SW480 (cell line): ENCODE measurements at places on chromosomes 12 and 14.
A peak's percentile ranks its signal among the peaks of the same experiment; 100 is the strongest.

DNA sequence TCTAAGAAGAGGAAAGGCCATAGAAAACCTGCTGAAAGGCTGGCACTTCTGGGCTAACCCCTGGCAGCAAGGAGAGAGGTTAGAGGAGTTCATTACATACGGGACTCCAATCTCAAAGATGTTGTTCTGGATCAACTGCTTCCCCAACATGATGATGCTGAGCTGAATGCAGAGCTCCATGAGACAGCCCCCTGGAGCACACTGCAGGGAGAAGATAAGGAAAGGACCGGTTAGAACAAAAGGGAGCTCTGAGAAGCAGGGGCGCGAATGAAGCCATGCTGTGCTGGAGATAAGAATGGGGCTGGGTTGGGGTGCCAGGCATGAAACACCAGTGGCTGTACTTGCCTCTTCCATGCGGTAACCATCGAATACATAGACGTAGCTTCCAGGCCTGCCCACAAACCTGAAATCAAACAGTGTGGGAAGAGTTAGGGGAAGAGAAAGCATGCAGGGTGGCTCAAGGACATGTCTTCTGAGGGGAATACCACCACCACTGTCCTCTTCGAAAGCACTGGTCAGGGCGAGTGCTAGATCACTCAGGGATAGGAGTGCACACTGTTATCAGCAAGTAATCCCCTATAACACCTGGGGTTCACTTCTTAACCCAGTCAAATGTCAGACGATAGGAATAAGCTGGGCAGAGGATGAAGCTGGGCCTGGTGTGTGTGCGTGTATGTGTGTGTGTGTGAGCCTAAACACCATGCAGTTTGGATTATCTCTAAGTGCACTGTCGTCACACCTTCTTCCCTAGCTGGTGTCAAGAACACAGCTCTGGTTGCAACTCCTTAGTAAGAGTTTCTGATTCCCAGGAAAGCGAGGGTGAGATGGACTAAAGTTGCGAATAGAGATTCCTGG is 180.9 kb downstream of the NTF3 start:
- no peak for DNase-seq

- DNase-seq: no peak
These were observed 40.7 kb downstream of the TPCN1 start for GRCh38 chr12:113261847-113262470.

DNA sequence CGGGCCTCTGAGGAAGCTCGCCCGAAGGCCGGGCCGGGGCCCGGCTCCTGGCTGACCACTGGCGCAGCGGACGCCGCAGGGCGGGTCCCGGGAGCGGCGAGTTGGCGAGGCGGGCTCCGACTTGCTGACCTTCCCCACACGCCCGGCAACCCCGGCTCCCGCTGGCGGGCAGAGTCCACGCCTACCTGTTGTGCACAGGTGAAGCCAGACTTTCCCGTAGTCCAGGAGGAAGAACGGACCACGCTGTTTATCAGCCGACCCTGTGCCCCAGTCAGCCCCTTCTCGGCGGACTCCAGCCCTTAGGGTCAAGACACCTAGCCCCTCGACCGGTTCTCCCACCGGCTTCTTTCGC is 407 bp downstream of the HEATR5A start:
- peak; percentile 61 for DNase-seq

GRCh38 chr12:46084666-46085631 is 94.6 kb upstream of the SCAF11 start:
- DNase-seq: no peak

GRCh38 chr14:71856199-71856919 is 75.9 kb upstream of the RGS6 start:
- DNase-seq: no peak

DNA sequence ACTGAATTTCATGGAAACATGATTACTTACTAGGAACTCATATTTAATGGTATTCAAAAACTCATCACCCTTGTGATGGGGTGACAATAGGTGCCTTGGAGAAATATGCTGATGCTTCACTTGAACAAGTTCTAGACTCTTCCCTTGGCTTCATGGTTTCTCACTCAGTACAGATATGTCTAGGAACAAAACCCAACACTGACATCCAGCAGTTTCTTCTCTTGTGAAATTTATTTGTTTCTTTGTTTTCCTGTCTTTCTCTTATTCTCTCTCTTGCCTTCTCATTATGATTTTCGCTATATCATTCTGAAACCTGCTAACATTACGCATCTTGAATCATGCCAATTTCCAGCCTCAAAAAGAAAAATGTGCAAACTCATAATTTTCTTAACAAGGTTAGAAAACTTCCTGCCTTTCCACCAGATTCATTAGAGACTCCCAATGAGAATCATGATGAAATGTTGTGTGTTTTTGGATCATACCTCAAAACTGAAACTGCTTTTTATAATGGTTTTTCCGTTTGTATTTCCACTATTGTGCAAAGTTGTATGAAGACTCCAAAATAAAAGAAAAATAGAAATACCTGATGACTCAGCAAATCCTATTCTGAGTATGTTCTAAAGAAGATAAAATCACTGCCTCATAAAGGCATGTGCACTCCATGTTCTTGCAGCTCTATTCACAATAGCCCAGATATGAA is 1021.5 kb downstream of the TMEM121 start:
- DNase-seq: no peak

- no peak for DNase-seq
These were observed 26.5 kb downstream of the PHETA1 start for GRCh38 chr12:111342376-111342775.

DNA sequence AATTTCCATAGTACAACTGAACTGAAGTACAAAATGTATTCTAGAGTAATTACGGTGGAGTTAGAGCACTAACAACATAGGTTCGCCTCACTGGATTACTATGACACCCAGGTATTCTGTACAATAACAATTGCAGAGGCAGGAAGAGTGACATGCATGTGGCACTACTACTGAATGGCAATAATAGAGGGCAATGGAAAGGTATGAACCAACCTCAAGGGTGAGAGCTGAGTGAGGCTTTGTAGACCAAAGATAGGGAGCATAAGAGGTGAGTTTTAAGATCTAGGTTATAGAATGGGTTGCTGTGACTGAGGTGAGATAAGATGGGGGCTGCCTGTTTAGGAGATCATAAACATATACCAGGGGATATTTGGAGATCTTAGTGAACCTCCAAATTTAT is 343.1 kb downstream of the PCNX1 start:
- no peak for DNase-seq

DNA sequence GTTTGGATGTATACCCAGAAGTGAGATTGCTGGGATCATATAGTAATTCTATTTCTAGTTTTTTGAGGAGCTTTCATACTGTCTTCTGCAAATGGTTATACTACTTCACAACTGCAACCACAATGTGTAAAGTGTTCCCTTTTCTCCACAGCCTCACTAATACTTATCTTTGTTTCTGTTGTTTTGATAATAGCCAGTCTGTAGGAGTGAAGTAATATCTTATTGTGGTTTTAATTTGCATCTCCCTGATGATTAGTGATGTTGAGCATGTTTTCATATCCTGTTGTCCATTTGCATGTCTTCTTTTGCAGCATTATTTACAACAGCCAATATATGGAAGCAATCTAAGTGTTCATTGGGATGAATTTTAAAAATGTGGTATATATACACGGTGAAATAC is 29.9 kb downstream of the GABARAPL1 start:
- DNase-seq: no peak

GRCh38 chr12:25276199-25276937 is 25.6 kb upstream of the KRAS start:
- DNase-seq: peak; percentile 93

DNA sequence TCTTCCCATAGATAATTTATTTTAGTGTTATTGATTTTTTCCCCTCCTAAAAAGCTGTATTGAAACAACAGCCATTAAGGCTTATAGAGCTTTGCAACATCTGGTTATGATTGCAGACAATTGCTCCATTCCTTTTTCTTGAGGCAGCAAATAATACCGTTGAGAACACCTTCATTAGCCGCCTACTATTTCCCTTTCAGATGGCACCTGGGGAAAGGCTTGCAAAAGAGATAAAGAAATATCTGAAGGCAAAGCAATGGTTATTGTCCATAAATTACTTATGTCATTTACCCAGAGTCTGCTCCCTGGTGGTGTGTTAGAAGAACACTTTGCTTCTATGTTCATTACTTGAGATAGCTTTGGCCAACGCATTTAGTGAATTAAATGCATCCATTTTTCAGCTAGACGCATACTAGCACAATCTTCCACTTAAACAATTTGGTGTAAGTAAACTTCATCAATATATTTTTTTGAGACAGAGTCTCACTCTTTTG is 377.8 kb downstream of the KCNH5 start:
- DNase-seq: no peak

DNA sequence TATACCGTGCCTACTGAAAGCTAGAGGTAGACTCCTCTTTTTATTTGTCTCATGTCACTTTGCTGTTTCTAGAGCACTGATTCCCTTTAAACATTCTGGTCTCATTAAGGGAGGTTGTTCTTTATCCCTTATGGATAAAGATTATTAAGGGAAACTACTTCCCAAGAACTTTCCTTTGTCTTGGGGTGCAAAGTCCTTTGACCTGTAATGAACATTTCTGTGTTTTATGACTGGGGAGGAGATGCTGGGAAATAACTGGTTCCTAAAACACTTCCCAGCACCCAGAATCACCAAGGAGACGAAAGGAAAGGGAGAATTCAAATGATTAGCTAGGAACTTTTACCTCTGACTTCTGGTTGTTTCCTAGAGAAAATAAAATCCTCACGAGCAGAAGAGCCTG is 63.2 kb upstream of the ACTN1 start:
- DNase-seq: no peak

GRCh38 chr14:71652368-71652767 is 279.9 kb upstream of the RGS6 start:
- DNase-seq: no peak

GRCh38 chr14:99686557-99687283 is 2.6 kb downstream of the CYP46A1 start:
- DNase-seq: no peak

DNA sequence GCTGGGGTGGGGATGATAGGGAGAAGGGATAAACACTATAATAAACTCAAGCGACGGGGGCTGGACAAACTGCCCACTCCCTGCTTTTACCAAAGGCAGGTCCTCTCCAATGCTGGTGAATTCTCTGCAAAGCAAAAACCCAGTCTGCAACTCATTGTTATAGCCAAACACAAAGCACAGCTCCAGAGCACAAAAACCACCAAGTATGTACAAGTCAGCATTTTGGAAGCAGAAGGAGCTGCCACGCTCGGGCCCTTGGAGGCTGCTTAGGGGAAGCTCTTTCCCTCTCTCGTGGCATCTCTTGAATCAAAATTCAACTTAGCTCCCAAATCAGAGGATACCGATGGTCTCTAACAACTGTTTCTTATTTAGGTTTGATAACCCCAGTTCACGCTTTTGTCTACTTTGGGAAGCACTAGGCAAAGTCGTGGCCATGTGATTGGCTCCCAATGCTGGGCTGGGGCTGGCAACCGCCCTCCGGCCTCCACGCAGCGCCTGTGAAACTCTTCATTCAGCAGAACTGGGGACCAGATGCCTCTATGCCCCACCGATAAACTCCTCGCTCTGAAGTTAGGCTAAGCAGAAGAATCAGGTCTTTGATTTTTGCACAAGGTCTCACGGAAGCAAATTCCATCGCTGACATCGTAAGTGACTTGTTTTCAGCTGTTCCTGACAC is 158.5 kb upstream of the FOXN3 start:
- no peak for DNase-seq

GRCh38 chr12:92421701-92422100 is 276.1 kb upstream of the BTG1 start:
- no peak for DNase-seq

GRCh38 chr14:60753264-60754119 is 18.9 kb downstream of the MNAT1 start:
- no peak for DNase-seq

DNA sequence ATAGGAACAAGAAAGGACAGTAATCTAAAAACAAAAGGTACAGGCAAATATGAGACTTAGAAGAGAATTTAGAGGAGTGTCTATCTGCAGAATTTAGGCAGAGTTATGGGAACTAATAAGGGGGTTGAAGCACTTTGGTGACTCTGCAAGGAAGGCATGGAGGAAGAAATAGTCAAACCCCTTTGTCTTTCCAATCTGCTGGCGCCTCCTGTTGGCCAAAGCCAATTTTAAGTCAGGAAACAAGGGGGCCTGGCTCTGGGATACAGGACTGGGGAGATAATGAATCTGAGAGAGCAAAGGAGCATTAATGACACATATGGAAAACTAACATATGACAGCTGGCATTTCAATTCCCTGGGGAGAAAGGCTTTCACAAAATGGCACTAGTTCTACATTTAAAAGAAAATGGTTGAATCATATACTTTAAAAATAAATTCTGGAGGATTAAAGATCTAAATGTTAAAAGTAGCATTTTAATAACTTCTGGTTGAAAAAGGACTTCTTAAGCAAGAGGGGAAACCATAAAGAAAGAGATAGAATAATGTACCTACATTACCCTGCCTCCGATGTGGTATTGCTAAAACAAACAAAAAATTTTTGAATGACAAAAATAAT is 48.5 kb upstream of the CSRP2 start:
- DNase-seq: peak; percentile 36

DNA sequence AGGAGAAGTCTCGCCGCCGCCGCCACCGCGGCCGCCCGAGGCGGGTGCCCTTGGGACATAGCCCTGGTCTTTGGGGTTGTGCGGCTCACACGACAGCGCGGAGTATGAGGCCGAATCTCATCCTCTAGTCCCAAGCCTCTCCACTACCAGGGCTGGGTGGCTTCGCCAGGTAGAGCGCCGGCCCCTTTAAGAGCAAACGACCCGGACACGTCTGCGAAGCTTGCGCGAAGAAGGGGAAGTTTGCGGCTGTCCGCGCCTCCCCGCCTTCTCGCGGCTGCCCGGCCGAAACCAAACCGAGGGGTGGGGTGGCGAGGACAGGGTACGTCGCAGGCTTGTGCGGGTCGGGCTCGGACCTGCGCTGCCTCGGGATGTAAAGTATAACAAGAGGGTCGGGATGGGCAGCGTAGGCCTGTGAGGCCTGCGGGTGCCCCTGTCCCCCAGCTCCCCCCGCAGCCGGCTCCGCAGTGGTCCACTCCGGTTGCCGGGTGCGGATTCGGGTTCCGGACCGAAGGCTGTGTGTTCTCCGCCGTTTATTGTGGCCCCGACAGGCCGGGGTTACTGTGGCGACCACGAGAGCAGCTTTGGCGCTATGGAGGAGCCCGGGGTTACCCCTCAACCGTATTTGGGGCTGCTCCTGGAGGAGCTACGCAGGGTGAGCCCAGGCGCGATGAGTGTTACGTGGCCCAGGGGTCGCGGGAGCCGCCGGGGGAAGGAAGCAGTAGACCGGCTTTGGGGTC is 33.3 kb downstream of the MIA2 start:
- peak; percentile 94 for DNase-seq

GRCh38 chr12:69516950-69517349 is 46.8 kb downstream of the FRS2 start:
- DNase-seq: no peak

DNA sequence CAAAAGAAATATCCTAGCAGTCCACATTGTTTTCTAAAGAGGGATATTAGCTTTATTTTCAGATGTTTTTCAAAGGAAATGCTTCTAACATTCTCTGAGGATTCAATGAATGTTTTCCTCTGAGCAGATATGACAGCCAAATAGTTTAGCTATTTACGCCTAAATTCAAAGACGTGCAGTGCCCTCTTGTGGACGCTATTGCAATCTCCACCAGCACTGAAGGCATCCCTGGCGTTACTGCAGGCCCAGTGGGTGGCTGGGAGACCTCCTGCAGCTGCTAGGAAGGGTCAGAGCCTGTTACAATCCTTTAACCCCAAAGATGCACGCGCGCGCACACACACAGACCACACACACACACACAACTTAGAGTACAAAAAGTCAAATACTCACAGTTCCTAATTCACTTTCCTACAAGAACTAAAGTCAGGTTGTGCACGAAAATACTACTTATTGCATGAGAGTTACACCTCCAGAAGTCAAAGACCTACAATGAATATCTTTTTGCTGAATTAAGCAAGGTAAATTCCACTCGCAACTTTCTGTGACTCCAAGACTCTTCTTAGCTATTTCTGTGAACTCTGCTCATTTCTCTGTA is 589.3 kb upstream of the TMEM132C start:
- DNase-seq: peak; percentile 51
